ENCODE measurements at places on chromosomes 6 and 20. TPM values are rescaled to one million over a fixed set of nuclear protein-coding genes. Genes with fewer than 3 reads are reported as not detected.

DNA sequence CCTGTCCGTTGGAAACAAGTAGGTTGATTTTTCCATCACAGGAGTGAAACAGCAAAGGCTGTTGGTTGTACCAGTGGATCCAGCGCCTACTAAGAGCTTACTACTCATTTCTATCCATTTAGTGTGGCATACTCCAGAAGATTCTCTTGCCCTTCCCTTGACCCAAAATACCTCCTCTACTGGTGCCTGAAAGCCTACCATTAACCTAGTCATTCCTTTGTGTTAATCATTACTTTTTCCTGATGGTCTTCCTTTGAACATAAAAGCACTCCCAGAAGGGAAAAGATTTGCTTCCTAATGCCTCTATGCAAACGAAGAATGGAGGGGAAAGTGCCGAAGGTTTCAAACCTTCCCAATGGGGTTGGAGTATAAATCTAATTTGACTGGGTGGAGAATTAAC lies 123.3 kb downstream of the QRSL1 start:
- DNase-seq: no peak

Gene ABHD16B
- not detected for total RNA-seq

DNA sequence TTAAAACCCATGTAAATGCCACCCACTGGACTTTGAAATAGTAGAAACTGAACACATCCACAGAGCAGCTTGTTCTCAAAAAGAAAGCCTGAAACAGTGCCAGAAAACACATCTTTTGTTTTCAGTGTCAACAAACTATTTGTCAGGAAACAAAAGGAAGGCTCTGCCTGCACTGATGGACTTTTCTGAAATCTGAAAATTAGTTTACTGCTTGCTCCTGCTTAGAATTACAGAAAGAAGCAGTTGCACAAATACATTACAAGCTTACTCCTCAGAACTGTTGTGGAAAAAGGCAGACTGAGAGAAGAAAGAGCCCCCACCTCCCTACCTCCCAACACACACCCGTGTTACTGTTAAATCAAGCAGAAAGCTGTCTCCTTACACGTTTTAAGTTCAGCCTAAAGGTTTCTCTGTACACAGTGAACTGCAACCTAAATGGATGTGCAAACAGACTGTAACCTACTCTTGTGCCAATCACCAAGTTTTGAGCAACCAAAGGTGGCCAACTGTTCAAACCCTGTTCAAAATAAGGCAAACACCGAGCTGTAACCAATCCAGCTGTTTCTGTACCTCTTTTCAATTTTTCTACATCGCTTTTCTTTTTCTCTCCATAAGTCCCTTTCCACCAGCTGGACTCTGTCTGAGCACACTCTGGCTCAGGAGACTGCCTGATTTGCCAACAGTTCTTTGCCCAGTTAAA lies 43.7 kb downstream of the FRK start:
- DNase-seq: no peak

DNA sequence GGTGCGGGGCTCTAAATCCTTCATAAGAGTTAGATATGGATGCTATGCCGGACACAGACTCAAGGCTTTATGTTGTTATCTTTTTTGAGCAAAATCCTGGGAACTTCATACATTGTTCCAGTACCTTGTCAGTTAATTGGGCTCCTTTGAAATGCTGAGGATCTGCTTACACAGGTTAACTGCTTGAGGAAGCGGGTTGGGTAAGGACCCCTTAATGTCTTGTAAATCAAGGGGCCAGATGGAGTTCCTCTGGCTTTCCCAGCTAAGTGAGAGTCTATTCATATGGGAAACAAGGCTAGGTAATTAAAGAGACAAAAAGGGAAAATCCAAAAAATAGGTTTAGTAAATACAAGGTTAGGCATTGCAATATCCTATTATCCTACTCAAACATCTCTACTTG lies 141.5 kb downstream of the OR2B2 start:
- no peak for DNase-seq

GRCh38 chr20:51731731-51732095 lies 36.5 kb downstream of the ATP9A start:
- no peak for DNase-seq

Gene ADGB
- not detected for total RNA-seq

Gene KCNK15
- 0.32 TPM for total RNA-seq

- DNase-seq: no peak
Observed at GRCh38 chr20:8250539-8251200, 118.6 kb downstream of the PLCB1 start.

All from Right ventricle myocardium inferior (tissue), 1 donor.